Left hindlimb (tissue), 1 donor: ENCODE measurements at places on chromosomes 12 and 14.

DNA sequence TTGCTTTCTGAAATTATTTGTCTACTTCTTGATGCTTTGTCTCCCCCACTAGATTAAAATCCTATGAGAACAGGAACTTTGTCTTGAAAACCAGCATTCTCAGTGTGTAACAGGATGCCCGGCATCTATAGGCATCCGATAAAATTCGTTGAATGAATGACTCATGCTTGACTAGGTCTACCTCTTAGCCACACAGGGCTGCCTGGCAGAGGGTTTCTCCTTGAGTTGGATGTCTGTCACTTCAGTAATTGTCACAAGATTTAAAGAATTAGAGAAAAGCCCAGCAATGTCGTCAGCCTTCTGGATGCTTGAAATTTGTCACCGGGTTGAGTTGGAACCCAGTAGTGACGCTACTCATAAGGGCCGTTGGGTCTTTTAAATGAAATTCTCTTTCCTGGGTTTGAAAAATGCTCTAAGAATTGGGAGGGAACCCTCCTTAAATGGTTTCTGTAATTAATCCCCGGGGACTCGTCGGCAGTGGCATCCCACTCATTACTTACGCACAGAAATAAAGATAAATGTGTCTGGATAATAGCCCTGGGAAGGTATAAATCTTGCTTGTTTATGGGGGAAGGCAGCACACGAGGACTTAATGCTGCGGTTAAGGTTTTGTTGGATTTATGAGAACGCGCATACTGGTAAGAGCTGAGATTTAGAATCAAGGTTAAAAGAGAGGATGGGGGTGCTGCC, 194.1 kb downstream of the AACS start:
- no peak for DNase-seq

- DNase-seq, result peak; percentile 35
Measured at GRCh38 chr12:97257726-97258125, 204.9 kb upstream of the RMST start.

- DNase-seq, result no peak
Measured at GRCh38 chr12:26691234-26691970, 141.6 kb downstream of the ITPR2 start.

GRCh38 chr12:26524862-26525465, 308.0 kb downstream of the ITPR2 start:
- no peak for DNase-seq

DNA sequence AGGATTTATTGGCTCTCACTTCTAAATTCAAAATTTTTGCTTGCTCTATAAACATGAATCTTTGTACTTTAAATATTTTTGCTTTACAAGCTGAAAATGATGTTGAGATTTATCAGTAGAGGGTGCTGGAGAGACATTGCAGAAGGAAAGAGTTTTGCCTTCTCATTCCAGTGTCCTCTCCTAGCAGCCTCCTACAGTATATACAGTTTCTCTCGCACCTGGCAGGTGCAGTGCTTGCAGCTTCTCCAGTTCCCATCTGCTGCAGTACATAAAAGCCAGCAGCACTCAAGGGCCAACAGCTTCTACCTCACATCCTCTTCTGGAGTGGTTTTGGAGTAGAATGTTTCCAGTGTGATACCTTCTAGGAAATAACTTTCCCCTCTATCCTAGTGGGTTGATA, 601.8 kb upstream of the ATXN7L3B start:
- no peak for DNase-seq

- no peak for DNase-seq
Measured at GRCh38 chr12:497501-498160, 37.9 kb downstream of the B4GALNT3 start.

- DNase-seq, result no peak
Measured at GRCh38 chr12:105214148-105214547, 21.8 kb downstream of the APPL2 start.

GRCh38 chr14:55340482-55340881, 69.3 kb downstream of the FBXO34 start:
- no peak for DNase-seq
